ENCODE measurements at places on chromosomes 7 and 10.

GRCh38 chr10:56370217-56371113, 9.4 kb upstream of the ZWINT start:
- DNase-seq: peak; percentile 8

- DNase-seq: no peak
Observed at GRCh38 chr10:32846974-32847373, 111.1 kb downstream of the ITGB1 start.

DNA sequence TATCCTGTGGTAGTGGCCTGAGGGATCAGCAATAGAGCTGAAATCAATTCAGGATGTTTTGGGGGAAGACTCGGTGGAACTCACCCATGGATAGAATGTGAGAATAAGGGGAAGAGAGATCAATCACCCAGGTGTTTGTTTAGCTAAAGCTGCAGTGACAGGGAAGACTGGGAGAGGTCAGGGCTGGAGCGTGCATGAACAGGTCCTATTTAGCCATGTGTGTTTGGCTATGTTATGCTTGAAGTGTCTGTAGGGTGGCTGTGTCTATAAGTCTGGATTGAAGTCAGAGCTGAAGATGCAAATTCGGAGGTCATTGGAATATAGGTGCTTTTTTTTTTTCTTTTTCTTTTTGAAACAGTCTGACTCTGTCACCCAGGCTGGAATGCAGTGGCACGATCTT, 4.6 kb downstream of the ATP6V1F start:
- DNase-seq: no peak

- peak; percentile 84 for DNase-seq
Observed at GRCh38 chr7:47536661-47537611, 45.0 kb downstream of the TNS3 start.

DNA sequence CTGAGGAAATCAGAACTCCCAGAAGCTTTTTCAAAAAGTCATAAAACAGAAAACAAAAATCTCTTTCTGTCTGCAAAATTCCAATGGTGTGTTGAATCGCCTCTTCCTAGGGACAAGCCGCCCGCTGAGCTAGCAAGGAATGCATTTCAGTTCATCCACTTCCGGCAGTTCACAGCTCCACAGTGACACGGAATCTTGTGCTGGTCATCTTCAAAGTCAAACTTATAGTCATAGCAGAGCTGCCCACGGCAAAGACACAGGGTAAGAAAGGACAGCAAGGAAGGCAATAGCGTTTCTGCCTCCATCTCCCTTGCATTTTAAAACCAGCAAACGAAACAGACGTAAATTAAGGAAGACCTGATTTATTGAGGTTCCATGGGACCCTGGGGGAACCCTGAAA, 111.2 kb downstream of the GALNT11 start:
- peak; percentile 81 for DNase-seq

DNA sequence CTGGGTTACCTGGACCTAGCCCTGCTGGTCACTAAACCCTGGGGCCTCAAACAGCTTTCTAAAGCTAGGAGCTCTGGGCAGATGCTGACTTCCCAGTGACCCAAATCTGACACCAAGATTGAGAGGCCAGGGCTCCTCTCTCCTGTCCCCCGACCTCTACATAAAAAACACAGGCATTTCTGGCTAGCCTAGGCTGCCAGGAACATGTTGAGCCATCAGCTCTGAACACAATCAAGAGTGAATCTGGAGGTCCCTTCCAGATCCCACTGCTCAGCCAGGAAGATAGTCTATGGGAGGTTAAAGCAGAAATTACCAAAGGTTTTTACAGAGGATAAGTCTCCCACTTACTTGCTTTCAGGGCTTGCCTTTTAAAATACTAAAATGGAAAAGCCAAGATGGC, 22.1 kb upstream of the PDE1C start:
- no peak for DNase-seq

GRCh38 chr7:121054925-121055324, 66.4 kb downstream of the CPED1 start:
- no peak for DNase-seq

- peak; percentile 64 for DNase-seq
Observed at GRCh38 chr7:27179503-27180430, 5.3 kb downstream of the HOXA11 start.

- DNase-seq: peak; percentile 94
Observed at GRCh38 chr7:66047426-66047825, 28.2 kb upstream of the ASL start.

DNA sequence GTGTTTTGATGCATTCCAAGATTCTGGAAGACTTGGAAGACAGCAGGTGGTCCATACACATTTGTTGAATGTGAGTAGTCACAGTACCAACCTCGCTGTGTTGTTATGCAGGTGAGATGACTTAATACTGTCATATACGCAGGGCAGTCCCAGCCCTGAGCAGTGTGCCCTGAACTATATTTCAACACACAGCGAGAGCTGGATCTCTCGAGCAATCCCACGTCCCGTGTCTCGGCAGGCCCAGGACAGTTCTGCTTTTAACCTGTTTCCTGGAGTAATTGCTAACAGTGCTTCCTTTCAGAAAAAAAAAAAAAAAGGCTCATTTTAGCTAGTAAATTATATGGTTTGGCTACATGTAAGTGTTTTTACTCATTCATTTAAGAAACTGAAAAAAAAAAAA, 179.7 kb downstream of the PRKCQ start:
- DNase-seq: no peak

DNA sequence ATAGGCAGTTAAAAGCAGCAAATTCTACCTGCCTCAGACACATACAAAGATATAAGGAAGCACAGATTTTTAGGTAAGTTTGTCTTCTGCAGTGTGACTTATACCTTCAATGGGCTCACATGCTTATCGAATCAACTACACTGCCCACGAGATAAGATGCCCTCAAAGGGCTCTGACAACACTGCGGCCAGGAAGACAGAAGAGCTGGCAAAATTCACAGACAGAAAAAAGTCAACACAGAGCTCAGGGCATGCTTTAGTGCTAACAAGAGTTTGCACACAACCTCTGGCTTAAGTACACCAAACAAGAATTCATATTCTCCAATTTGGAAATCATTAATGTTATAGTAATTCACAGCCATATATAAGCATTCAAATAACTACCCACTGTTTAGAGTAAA, 62.3 kb downstream of the LARP4B start:
- DNase-seq: no peak

DNA sequence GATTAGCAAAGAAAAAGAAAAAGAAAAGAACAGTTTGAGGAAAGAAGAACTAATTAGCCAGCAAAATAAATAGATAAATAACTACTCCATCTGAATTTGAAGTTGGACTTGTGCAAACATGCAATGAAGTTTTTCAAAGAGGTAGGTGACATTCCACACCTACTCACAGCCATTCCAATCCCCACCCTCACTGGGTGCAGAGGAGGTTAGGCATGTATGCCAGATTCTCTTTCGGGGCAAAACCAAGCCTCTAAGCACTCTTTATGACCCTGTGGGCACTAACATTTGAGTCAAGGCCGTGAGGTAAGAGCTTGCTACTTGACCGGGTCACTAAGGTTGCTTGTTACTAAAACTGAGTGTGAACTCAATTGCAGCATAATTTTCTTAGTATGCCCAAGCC, 108.4 kb upstream of the SEMA3A start:
- no peak for DNase-seq

DNA sequence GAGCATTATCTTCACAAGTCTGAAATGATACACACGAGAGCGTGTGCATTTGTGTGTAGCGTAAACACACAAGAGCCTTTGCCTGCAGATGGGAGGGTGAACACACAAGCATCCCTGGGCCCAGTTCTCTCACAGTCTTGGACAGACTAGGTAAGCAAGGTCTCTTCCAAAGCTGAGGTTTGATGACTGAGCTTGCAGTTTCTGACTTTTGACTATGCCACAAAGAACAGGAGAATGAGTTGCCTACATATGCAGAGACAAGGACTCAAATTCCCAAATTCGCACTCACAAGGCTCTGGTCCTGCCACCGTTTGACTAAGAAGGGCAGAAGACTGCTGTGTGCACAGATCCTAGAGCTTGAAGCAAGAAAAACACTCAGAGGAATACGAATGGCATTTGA, 55.8 kb downstream of the FAM53B start:
- no peak for DNase-seq

GRCh38 chr10:96632974-96633710, 46.3 kb upstream of the TM9SF3 start:
- no peak for DNase-seq

DNA sequence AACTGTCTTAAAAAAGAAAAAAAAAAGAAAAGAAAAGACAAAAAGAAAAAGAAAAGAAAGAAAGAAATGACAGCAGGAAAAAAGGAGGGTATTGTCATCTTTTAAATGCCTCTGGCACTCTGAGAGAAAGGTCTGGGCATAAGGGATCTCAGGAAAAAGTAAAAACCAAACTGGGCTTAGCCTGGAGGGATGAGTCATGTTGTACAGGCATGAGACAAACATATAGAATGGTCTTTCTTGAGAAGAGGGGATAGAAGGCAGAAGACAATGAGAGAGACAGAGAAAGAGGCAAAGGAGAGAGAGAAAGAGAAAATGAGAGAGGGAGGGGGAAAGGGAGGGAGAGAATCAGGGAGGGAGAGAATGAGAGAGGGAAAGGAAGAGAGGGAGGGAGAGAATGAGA, 32.3 kb upstream of the KCNMA1 start:
- peak; percentile 27 for DNase-seq

- DNase-seq: peak; percentile 93
Observed at GRCh38 chr10:112949875-112950507, at the start of gene TCF7L2. Gene TCF7L2 (plus strand): TSS chr10:112950247. CDS start chr10:112950757, 510 bp downstream.

- no peak for DNase-seq
Observed at GRCh38 chr7:14766747-14767146, 135.8 kb downstream of the DGKB start.

- DNase-seq: peak; percentile 75
Observed at GRCh38 chr10:30433306-30433729, 666 bp upstream of the MAP3K8 start.

- no peak for DNase-seq
Observed at GRCh38 chr7:29372351-29373090, 177.9 kb downstream of the CHN2 start.
